ENCODE measurements at places on chromosomes 6 and 20.

DNA sequence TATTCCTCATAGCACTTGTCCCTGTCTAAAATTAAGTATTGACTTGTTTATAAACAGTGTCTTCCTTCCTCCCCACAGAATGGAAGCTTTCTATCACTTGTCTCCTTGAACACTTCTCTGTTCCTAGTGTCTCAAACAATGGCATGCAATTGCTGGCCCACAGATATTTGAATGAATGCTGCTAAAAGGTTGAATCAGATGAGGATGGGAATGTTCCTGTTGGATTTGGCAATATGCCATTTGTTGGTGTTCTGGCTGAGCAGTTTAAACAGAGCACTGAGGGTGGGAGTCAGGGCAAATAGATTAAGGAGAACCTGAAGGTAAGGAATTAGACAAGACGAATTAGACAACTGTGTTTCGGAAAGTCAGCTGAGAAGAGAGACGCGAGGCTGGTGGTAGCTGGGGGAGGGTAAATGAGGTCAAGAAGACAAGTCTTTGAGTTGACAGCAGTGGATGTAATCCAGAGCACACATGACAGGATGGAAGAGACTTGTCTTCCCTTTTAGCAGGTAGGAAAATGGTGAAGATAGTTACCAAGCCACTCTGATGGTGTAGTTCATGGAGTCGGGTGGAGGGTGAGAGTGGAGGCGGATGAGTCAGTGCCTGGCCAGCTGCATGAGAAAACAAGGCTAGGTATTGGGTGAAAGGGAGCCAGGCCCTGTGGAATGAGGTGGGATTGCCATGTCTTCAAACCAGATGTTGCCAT lies 58.3 kb upstream of the GNRH2 start:
- H3K4me1 ChIP-seq = peaks cover 4% of the 10 kb centered on the region
- no peak overlapping the region for H3K4me3 ChIP-seq
- H3K27ac ChIP-seq = no peak overlapping the region
- H3K36me3 ChIP-seq = peaks cover 24% of the 10 kb centered on the region
- no peak for DNase-seq
- no peaks in the 10 kb centered on the region for H3K27me3 ChIP-seq

- no peak overlapping the region for H3K4me3 ChIP-seq
- no peak for DNase-seq
- H3K4me1 ChIP-seq = peaks cover 30% of the 10 kb centered on the region
- H3K27me3 ChIP-seq = no peaks in the 10 kb centered on the region
These were observed 149.5 kb downstream of the LRFN2 start for GRCh38 chr6:40437631-40438030.

DNA sequence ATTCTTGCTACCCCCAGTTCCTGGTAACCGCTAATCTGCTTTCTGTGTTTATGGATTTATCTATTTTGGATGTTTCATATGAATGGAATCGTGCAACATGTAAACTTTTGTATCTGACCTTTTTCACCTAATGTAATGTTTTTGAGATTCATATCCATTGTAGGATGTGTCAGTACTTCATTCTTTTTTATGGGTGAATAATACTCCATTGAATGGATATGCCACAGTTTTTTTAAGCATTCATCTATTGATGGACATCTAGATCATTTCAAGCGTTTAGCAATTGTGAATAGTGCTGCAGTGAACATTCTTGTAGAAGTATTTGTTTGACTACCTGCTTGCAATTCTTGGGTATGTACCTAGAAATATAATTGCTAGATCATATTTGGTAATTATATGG lies 13.0 kb downstream of the KDM1B start:
- DNase-seq = no peak
- H3K4me3 ChIP-seq = no peak overlapping the region
- no peak overlapping the region for H3K27ac ChIP-seq
- peaks cover 46% of the 10 kb centered on the region for H3K36me3 ChIP-seq
- H3K27me3 ChIP-seq = no peaks in the 10 kb centered on the region

GRCh38 chr20:11457488-11457887 lies 460.2 kb upstream of the BTBD3 start:
- H3K36me3 ChIP-seq = no peaks in the 10 kb centered on the region
- DNase-seq = no peak
- H3K4me1 ChIP-seq = no peaks in the 10 kb centered on the region
- H3K27ac ChIP-seq = no peak overlapping the region
- H3K27me3 ChIP-seq = no peaks in the 10 kb centered on the region
- H3K4me3 ChIP-seq = no peak overlapping the region

DNA sequence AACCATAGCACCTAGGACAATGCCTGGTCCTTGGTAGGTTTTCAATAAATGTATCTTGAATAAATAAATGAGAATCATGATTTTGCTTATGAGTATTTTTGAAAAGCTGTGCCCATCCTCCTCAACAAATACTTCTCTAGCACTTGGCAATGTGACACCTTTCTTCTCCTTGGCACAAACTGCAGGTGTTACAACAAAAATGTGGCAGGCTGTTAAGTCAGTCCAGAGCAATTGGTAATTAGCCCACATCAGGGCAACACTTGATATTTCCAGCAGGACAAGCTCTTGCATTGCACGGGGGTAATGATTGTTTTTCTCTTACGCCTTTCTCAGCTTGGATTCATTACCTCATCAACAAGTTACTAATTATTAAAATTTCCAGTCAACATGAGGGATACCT lies 31.6 kb upstream of the SNX9 start:
- peaks cover 11% of the 10 kb centered on the region for H3K27me3 ChIP-seq
- no peak overlapping the region for H3K27ac ChIP-seq
- no peaks in the 10 kb centered on the region for H3K36me3 ChIP-seq
- no peaks in the 10 kb centered on the region for H3K4me1 ChIP-seq

GRCh38 chr6:116426551-116426950 lies 34.6 kb upstream of the CALHM6 start:
- H3K4me3 ChIP-seq = no peak overlapping the region
- no peaks in the 10 kb centered on the region for H3K27me3 ChIP-seq
- DNase-seq = no peak
- no peak overlapping the region for H3K27ac ChIP-seq
- peaks cover 15% of the 10 kb centered on the region for H3K36me3 ChIP-seq
- no peaks in the 10 kb centered on the region for H3K4me1 ChIP-seq

GRCh38 chr20:1820138-1821079 lies 74.8 kb upstream of the SIRPA start:
- peaks cover 3% of the 10 kb centered on the region for H3K4me1 ChIP-seq
- H3K36me3 ChIP-seq = peaks cover 3% of the 10 kb centered on the region
- H3K27me3 ChIP-seq = peaks cover 67% of the 10 kb centered on the region

GRCh38 chr6:156175971-156176421 lies 601.2 kb upstream of the ARID1B start:
- no peak for DNase-seq
- H3K4me3 ChIP-seq = no peak overlapping the region
- H3K27me3 ChIP-seq = no peaks in the 10 kb centered on the region

- H3K36me3 ChIP-seq = peaks cover 2% of the 10 kb centered on the region
- no peaks in the 10 kb centered on the region for H3K4me1 ChIP-seq
- H3K27me3 ChIP-seq = peaks cover 20% of the 10 kb centered on the region
- no peak for DNase-seq
- H3K4me3 ChIP-seq = no peak overlapping the region
These were observed 61.0 kb upstream of the CDH4 start for GRCh38 chr20:61191096-61191495.

GRCh38 chr6:138849791-138850190 lies 53.9 kb downstream of the ECT2L start:
- H3K27me3 ChIP-seq = peaks cover 10% of the 10 kb centered on the region
- H3K4me1 ChIP-seq = no peaks in the 10 kb centered on the region
- no peak for DNase-seq
- no peak overlapping the region for H3K4me3 ChIP-seq
- no peaks in the 10 kb centered on the region for H3K36me3 ChIP-seq
- no peak overlapping the region for H3K27ac ChIP-seq

DNA sequence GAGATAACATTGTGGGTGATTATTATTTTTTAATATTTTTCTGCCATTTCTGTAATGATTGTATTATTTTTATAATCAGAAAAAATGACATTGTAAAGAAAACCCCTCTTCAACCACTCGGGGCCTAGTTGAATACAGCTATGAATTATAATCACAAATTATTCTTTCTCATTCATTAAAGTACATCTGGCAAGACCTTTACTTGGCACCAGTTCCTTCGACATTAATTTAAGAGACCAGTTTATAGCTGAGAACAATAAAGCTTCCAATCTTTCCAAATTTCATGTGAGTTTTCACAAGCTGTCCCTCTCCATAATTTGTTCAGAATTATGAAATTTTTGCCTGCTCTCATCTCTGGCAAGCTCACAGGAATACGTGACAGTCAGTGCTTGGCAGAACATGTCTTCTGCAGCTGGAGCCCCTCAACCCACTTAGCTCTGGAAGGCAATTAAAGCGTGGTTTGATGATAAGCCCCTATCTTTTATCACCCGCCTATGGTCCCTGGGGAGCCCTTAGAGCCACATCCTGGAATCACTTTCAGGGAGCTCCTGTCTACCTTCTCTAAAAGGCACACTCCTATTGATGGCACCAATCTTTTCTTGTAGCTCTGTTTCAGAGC lies 237.2 kb upstream of the PRND start:
- H3K4me1 ChIP-seq = no peaks in the 10 kb centered on the region
- H3K4me3 ChIP-seq = no peak overlapping the region
- DNase-seq = no peak
- no peaks in the 10 kb centered on the region for H3K36me3 ChIP-seq
- H3K27me3 ChIP-seq = peaks cover 83% of the 10 kb centered on the region

DNA sequence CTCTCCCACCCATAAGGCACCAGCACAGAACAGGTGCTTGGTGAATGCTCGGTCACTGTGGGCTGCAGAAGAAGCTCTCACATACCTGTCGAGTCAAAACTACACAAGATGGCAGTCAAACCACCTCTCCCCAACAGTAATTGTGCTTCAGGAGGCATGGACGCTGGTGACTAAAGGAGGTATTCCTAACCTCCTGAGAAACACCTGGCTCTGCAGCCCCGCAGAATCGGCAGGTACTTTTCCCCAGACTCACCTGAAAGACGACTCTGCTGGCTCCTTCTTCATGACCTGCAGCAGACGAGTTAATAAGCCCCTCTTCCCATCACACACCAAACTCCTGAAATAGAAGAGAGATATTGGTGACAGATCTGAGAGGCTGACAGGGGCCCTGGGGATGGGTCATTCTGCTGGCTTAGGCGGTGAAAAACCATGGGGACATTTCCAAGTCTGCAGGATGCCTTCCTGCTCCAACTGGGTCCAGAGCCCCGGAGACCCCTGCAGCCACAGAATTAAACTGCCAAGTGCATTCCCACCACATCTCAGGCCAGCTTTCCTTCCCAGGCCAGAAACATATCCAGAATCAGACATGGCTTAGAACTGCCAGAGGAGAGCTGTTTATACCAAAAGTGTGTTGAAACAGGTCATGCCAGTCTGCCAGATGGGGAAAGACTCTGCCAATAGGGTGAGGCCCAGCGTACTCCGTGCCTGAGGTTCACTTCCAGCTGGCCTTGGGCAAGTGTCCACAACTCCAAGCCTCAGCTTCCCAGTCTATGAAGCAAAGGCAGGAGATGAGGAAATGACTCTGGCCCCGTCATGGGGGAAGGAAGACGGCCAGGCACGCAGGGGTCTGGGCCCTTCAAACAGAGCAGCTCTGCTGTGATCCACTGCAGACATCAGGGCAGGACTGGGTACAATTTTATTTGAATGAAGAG lies 53.0 kb downstream of the MYH7B start:
- no peaks in the 10 kb centered on the region for H3K27me3 ChIP-seq
- peak overlapping the region; percentile 62 for H3K27ac ChIP-seq
- no peak for DNase-seq
- peaks cover 4% of the 10 kb centered on the region for H3K4me1 ChIP-seq
- no peak overlapping the region for H3K4me3 ChIP-seq
- peaks cover 76% of the 10 kb centered on the region for H3K36me3 ChIP-seq

GRCh38 chr6:3801960-3802359 lies 47.2 kb upstream of the FAM50B start:
- DNase-seq = no peak
- H3K4me1 ChIP-seq = no peaks in the 10 kb centered on the region
- H3K27ac ChIP-seq = no peak overlapping the region

- H3K36me3 ChIP-seq = no peaks in the 10 kb centered on the region
- no peak for DNase-seq
These were observed 41.6 kb downstream of the IYD start for GRCh38 chr6:150410399-150410798.

GRCh38 chr6:66970373-66970772 lies 1263.3 kb upstream of the EYS start:
- H3K27ac ChIP-seq = no peak overlapping the region
- H3K4me3 ChIP-seq = no peak overlapping the region
- no peaks in the 10 kb centered on the region for H3K27me3 ChIP-seq
- H3K4me1 ChIP-seq = no peaks in the 10 kb centered on the region

DNA sequence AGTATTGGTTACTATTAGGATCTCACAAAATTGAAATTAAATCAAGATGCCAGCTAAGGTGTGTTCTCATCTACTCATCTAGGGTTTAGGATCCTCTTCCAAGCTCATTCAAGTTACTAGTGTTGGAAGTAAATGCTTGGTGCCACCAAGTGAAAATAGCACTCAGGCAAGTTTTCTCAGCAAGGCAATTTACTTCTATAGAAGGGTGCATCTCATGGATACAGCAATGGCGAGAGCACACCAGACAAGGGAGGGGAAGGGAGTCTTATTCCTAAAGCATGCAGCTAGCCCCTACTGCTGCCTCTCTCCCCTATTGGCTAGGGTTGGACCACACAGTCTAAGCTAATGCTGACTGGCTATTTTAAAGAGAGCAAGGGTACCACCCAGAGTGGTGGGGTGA lies 23.0 kb upstream of the FAM8A1 start:
- DNase-seq = no peak
- H3K27me3 ChIP-seq = peaks cover 40% of the 10 kb centered on the region
- no peaks in the 10 kb centered on the region for H3K4me1 ChIP-seq
- H3K4me3 ChIP-seq = no peak overlapping the region
- peaks cover 3% of the 10 kb centered on the region for H3K36me3 ChIP-seq

GRCh38 chr20:9582137-9582536 lies 67.7 kb downstream of the LAMP5 start:
- no peak for DNase-seq
- H3K4me3 ChIP-seq = no peak overlapping the region
- H3K27ac ChIP-seq = no peak overlapping the region
- no peaks in the 10 kb centered on the region for H3K36me3 ChIP-seq
- H3K4me1 ChIP-seq = no peaks in the 10 kb centered on the region

DNA sequence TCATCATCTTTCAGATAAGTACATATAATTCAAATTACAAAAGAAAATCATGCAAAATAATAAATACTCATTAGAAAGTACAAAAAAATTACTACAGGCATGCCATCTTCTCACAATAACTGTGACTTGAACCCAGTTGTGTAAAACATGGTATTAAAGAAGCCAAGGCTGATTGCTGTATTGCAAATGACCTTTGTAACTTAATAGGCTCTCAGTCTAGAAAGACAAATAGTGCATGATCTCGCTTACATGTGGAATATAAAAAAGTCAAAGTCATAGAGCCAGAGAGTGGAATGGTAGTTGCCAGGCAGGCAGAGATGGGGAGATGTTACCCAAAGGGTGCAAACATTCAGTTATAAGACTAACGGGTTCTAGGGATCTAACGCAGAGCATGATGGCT lies 626.1 kb downstream of the COL12A1 start:
- H3K36me3 ChIP-seq = no peaks in the 10 kb centered on the region
- no peaks in the 10 kb centered on the region for H3K4me1 ChIP-seq
- H3K4me3 ChIP-seq = no peak overlapping the region
- DNase-seq = no peak

- DNase-seq = no peak
- H3K36me3 ChIP-seq = peaks cover 29% of the 10 kb centered on the region
- no peaks in the 10 kb centered on the region for H3K27me3 ChIP-seq
- H3K27ac ChIP-seq = peak overlapping the region; percentile 96
- H3K4me3 ChIP-seq = peak overlapping the region; percentile 82
These were observed 982 bp downstream of the DNAJC5 start for GRCh38 chr20:63895952-63896263.
